ENCODE measurements at places on chromosomes 3 and 15.
A peak's percentile ranks its signal among the peaks of the same experiment; 100 is the strongest.

- no peak for DNase-seq
These were observed 18.1 kb downstream of the MYO1E start for GRCh38 chr15:59354417-59355031.

GRCh38 chr3:169173231-169173630, 490.3 kb downstream of the MECOM start:
- no peak for DNase-seq

GRCh38 chr3:7205535-7205934, 344.6 kb downstream of the GRM7 start:
- DNase-seq, result no peak

- peak; percentile 24 for DNase-seq
These were observed 3.2 kb downstream of the EFCAB12 start for GRCh38 chr3:129425213-129425612.

- DNase-seq, result no peak
These were observed 181.3 kb downstream of the RORA start for GRCh38 chr15:61047783-61048182.

DNA sequence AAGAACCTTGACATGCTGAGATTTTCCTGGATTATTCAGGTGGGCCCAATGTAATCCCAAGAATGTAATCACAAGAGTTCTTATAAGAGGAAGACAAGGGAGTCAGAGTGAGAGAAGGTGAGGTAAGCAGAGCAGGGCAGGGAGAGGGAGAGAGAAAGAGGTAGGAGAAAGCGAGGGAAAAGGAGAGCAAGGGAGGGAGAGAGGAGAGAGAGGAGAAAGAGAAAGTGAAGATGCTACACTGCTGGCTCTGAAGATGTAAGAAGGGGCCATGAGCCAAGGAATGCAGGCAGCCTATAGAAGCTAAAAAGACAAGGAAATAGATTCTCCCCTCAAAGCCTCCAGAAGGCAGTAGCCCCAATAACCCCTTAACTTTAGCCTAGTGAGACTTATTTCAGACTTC, 28.7 kb upstream of the FAM98B start:
- DNase-seq, result no peak

GRCh38 chr15:61996056-61996635, 64.1 kb downstream of the VPS13C start:
- DNase-seq, result no peak

- DNase-seq, result no peak
These were observed 26.0 kb upstream of the TRIM71 start for GRCh38 chr3:32791833-32792232.

DNA sequence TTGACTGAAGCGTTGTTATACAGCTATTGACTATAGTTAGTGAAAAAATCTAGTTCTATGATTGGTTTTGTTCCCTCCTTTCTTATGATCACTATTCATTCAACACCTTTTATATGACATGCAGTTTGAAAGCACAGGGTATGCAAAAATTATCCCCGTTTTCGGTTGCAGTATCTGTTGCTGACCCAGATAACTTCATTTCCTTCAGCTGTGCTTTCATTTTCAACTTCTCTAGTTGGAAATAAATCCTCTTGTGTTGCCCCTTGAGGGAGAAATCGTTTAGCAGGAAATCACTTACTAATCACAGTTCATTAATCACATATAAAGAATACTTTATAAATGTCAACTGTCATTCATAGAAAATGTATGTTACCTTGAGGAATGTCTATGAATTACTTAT, 55.1 kb downstream of the MBNL1 start:
- no peak for DNase-seq

DNA sequence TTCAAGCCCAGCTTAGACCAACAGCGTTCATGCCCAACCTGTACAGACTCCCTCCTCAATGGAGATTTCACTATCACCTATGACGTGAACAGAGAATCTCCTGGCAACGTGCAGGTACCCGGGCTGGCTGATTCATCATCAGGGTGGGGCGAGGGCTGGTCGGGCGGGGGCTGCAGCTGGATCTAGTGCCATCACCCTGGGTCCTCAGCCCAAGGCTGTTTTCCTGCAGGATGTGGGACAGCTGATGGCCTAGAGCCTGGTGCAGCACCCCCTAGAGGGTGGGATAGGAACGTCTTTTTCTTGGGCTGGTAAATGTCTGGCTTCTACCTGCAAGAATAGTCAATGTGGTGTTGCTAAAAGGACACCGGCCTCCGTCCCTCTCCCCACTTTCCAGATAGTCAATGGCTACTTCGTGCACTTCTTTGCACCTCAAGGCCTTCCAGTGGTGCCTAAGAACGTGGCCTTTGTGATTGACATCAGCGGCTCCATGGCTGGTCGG, 4.4 kb downstream of the ITIH3 start:
- peak; percentile 66 for DNase-seq

DNA sequence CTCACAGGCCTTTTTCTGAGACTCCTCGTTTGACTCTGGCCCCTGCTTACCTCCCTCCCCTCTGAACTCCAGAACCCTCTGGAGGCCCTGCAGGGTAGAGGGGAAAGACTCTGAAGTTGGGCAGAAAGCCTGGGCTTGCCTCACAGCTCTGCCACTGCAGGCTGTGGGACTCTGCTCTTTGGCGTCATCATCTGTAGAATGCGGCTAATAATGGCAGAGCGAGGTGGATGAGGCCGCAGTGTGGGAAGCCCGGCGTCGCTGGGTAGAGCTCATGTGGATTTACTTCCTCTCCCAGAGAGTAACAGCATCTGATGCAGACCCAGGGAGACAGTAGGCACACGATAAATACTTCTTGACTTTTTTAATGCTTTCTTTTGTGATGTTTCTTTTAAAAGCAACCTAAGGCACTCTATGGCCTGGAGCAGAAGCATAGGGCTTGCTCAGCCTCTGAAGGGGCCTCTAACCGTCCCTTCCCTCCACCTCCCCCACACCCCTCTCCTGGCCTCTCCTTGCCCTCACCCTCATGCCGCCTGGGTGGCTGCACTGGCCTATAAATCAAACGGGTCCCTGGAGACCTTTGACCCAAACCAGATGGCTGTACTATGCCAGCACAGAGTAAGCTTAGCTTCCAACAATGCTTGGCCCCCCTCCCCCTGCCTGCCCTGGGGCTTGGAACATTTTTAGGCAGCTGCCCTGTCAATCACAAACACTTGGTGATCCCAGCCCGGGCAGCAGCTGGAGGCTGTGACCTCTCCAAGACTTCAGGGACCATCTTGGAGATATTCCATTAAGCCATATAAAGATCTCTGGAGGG, 32.9 kb downstream of the SPSB4 start:
- no peak for DNase-seq

DNA sequence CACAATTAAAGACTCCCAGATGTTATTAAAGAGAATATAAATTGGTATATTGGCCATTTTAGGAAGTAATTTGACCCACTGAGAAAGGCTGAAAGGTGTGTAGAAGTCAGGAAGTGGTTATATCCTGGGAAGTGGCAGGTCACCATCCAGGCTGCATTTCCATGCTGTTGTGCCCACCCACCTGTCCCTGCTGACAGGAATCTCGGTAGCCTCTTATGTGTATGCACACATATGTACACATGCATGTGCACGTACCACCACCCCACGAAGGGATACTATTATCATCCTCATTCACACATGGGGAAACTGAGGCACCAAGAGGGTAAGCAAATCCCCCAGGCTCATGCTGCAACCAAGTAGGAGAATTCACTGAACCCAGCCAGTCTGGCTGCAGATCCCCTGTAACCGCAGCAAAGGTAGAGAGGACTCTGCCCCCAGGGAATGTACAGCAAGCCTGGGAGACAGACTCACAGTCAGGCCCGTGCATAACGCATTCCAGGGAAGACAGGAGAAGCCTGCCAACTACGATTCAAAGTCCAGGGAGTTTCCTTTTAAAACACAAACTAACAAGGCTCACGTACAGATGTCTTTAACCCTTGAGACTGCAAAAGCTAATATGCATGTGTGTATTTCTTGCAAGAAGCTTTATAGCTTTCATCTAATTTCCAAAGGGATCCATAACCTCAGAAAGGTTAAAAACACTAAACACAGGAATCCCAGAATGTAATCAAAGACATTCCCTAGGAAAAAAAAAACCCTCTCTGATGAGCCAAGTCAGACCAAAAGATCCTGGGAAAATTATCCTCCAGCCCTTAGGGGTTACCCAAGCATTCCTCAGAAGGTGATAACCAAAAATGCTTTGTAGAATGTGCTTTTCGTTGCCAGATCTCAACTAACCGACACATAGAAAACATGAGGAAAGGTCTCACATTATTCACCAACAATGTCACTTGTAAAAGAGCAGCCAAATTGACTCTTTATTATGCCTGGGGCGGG, 129.6 kb downstream of the ADAMTS17 start:
- no peak for DNase-seq

- DNase-seq, result no peak
These were observed 324.0 kb upstream of the TBL1XR1 start for GRCh38 chr3:177521305-177521704.

- no peak for DNase-seq
These were observed 61.7 kb downstream of the TFDP2 start for GRCh38 chr3:142087676-142088075.

GRCh38 chr3:3302964-3303363, 123.5 kb upstream of the CRBN start:
- no peak for DNase-seq

GRCh38 chr3:127440384-127440783, 150.1 kb downstream of the TPRA1 start:
- no peak for DNase-seq

GRCh38 chr3:69189487-69189886, 67.1 kb upstream of the LMOD3 start:
- no peak for DNase-seq

Measured in K562 (cell line).